ENCODE measurements at places on chromosomes 2 and 18.

DNA sequence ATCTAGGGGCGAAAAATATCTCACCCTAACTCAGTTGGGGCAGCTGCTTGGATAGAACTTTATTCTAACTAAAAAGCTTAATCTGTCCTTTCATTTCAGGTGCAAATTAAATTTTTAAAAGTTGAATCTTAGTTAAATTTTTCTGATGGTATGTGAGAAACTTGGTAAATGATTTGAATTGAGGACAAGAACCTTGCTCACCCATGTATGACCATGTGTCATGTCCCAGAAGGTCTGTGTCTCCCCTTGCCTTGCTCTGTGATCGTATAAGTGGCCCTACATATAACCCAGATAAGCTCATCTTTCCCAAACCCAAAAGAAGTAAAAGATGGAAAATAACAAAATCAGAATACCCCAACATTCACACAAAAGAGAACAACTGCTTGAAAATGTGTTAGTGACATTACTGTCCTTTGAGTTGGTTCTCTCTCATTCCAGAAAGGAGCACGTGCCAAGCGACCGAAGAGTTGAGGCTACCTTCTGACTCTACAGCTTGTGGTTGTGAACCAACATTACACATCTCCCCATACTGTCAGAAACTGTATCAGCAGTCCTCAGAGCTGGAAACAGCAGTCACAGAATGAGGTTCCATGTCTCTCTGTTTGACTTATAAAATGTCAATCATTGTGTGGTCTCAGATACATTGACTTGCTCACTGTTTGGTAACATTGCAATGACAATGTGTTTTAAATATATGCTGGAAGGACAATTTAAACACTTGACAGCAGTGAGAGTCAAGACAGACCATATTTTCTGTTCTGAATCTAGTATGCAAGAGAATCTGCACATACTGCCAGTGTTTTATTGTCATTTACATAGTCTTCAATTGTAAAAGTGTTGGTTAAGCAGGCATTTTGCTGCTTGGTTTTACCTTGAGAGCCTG is 46.3 kb upstream of the TANK start:
- no peak for DNase-seq

DNA sequence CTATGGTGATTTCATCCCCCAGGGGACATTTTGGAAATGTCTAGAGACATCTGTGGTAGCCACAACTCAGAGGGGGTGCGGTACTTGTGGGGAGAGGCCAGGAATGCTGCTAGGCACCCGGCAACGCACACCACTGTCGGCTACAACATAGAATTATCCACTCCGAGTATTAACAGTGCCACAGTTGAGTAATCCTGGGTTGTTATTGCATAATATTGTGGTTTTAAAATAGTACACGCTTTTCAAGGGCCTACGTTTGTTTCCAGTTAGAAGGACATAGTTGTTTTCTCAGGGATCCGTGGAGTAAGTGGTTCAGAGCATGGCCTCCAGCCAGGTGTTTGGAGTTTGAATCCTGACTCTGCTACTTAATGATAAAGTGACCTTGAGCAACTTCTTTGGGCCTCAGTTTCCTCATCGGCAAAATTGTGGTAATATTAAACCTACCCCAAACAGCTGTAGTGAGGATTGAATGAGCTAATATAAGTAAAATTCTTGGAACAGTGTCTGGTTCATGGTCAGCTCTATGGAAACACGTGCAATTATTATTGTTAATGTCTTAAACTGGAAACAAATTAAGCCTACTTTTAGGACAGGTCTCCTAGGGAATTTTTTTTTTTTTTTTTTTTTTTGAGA is 24.5 kb downstream of the CYP27A1 start:
- no peak for DNase-seq

DNA sequence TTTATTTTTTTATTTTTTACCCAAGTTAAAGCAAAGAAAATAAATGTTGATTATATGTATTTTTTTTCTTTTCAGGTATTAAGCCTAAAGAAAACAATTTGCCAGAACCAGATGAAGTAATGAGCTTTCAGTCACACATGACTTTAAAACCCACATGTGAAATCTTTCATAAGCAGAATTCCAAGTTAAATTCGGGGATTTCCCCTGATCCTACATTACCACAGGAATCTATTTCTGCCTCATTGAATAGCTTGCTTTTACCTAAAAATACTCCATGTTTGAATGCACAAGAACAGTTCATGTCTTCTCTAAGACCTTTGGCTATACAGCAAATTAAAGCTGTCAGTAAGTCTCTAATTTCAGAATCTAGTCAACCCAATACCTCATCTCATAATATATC is 26.6 kb downstream of the GEN1 start:
- no peak for DNase-seq

GRCh38 chr2:23622466-23622865 is 237.5 kb downstream of the KLHL29 start:
- no peak for DNase-seq

GRCh38 chr2:96265349-96265839 is 403 bp downstream of the TMEM127 start:
- peak; percentile 19 for DNase-seq

DNA sequence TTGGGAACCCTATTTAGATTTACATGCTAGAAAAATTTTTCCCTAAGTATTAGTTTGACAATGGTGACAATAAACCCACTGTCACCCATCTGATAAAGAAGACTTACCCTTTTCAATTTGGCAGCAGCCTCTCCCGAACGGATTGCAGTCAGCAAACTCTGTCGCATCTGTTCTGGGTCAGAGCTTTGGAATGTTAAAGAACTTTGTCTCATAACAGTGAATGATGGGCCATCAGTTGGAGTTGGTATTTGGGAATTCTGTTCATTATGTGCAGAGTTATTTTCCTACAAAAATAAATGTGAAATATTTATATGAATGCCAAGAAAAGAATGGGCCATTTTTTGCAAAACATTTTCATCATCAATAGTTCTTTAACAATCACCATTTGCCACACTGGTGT is 70.8 kb upstream of the GRB14 start:
- DNase-seq, result no peak

DNA sequence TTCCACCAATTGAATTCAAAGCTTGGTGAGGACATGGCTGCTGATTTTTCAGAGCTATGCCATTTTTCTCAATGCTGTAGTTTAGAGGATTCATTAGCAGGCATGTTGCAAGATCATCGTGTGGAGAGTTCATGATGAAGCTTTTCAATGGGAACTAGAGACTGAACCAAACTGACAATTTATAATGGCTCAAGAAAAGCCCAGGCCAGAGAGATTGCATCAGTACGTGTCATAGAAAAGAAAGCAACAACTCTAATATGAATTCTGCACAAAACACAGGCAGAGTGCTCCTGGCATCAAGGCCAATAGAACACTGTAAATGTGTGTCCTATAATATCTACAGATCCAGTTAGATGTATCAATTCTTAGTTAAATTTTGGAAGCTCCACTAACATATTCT is 477.6 kb downstream of the LRP1B start:
- no peak for DNase-seq

DNA sequence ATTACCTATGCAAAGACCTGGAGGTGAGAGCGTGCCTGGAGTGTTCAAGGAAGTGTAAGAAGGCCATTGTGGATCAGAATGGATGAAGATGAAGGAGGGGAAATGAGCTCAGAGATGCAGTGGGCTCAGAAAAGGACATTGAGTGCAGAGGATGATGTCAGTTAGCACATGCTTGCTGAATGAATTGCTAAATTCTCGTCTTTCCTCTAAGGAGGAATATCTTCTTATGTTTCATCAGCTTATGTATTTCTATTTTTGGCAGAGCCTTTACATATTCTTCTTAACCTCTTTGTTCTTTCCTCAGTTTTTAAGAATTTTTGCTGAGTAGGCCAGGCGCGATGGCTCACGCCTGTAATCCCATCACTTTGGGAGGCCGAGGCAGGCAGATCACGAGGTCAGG is 30.9 kb downstream of the FAM171B start:
- no peak for DNase-seq

DNA sequence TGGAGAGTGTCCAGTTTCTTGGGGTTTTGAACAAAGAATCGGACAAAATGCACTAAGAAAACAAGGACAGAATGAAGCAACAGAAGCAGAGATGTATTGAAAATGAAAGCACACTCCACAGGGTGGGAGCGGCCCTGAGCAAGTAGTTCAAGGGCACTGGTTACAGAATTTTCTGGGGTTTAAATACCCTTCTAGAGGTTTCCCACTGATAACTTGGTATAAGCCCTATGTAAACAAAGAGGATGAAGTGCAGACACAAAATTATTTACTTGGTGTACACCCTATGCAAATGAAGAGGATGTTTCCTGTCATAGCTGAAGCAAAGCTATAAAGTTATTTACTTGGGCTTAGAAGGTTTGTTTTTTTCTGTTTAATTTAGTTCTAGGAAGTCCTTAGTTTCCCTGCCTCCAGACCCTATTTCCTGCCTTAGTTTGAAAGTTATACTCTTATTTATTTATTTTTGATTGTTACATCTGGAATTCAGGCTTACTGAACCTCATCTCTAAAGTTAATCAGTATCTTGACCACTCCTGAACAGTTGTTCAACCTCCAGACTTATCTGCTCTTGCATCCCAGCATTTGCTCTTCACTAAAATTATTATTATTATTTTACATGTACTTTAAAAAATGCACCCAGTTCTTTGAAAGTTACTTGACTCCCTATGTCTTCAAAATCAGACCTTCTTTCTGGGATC is 193.5 kb downstream of the SPP2 start:
- no peak for DNase-seq

Data from NCI-H1105 (cell line).